Activated T-cell treated with anti-CD3 and anti-CD28 coated beads for 24 hours (primary cell): ENCODE measurements at places on chromosomes 6 and 20.

DNA sequence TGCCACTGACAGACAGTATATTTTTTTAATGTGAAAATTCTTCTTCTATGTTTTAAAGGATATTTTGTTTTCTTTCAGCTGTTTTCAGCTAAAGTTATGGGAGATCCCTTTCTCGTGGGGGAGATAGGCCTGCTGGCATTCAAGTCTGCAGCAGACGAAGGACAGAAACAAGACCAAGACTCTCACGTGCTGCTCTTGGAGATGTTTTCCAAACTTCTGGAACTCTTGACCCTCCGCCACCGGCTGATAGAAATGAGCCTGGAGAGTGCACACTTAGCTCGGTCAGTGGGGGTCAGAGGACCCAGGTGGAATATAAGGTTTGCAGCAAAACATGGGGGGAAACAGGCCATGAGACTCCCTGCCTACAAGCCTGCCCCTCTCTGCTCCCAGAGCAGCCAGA is 120.5 kb downstream of the CD164 start:
- no peak for DNase-seq

- no peak for DNase-seq
These were observed 152.3 kb upstream of the THEMIS start for GRCh38 chr6:128053109-128053508.

DNA sequence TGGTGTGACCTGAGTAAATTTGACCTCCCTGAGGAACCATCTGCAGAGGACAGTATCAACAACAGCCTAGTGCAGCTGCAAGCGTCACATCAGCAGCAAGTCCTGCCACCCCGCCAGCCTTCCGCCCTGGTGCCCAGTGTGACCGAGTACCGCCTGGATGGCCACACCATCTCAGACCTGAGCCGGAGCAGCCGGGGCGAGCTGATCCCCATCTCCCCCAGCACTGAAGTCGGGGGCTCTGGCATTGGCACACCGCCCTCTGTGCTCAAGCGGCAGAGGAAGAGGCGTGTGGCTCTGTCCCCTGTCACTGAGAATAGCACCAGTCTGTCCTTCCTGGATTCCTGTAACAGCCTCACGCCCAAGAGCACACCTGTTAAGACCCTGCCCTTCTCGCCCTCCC is 24.3 kb downstream of the GTSF1L start:
- DNase-seq = no peak

- DNase-seq = no peak
These were observed 40.5 kb upstream of the ZBTB24 start for GRCh38 chr6:109523478-109523877.

DNA sequence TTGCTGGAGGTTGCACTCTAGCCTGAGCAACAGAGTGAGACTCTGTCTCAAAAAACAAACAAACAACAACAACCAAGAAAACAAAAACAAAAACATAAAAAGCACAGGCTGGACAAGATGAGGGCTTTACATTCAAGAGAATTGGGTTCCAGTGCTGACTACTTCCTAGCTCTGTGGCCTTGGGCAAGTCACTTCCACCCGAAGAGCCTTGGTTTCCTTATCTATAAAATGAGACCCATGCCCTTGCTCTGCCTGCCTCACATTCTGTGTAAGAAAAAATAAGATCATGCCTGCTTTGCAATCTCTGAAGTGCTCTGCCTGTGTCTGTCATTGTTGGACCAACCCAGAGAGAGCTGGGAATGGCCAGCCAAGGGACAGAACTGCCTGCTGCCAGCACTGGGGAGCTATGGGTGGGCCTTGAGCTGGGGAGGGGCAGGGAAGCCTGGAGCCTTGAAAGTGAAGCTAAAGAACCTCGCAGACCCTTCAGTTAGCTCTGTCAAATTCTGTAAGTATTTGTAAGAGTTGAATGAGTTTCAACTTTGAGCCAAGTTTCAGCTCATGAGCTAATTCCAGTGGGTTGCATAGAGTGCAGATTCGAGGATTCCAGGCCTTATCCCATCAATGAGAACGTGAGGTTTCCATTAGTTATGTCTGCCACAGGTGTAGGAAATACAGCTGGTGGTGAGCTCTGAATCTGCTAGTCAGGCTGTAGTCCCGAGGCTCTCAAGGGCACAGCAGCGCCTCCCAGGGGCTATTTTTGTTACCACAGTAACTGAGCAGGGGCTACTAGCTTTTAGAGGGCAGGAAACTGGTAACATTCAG is 93.2 kb downstream of the DLGAP4 start:
- DNase-seq = peak; percentile 7

GRCh38 chr6:165082636-165083035 is 226.8 kb downstream of the C6orf118 start:
- DNase-seq = no peak

DNA sequence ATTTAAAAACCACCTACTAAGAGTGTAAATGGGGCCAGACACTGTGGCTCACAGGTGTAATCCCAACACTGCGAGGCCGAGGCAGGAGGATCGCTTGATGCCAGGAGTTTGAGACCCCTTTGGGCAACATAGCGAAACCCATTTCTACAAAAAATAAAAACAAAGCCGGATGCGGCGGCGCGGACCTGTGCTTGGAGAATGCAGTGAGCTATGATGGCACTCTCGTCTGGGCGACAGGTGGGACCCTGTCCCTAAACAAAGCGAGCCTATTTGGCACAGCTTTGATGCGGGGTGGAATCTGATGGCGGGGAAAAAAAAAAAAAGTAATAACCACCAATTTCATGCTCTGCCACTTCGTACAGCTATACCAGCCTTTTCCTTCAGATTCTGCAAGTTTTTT is 1.1 kb downstream of the TCP1 start:
- no peak for DNase-seq

DNA sequence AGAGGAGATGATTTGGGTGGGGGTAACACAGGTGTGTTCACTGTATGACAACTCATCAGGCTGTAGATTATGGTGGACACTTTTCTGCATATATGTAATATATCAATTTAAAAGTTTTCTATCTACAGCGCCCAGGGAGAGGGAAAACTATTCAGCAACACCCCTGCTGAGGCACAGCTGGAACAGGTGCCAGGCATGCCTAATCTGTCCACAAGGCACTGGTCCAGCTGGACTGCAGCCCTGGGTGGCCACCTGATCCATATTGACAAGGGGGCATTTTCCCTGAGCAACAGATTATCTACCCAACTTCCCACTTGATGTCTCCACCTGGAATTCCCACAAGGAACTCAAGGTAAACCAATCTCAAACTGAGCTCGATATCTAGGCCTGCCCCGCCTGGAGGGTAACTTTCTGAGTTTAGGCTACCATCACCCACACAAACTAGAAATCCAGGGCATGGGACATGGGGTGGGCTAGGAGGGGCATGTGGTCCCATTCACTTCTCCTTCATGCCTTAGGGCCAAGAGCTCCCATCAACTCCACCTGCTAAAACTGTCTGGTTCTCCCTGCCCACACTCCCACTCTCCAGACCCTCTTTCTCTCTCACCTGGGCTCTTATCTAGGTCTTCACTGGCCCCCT is 4.6 kb downstream of the SLC22A16 start:
- DNase-seq = no peak

DNA sequence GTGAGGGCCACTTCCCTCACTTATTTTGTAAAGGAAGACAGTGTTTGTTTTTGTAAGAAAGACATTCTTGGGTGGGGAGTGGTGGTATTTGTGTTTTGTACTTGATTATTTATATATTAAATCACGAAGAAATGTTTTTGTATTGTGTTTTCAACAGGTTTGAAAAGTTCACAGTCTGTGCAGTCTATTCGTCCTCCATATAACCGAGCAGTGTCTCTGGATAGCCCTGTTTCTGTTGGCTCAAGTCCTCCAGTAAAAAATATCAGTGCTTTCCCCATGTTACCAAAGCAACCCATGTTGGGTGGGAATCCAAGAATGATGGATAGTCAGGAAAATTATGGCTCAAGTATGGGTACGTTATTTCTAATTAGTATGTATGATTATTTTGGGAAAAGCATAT is 137.2 kb downstream of the NCOA3 start:
- DNase-seq = no peak

GRCh38 chr6:74925683-74926082 is 280.2 kb downstream of the COL12A1 start:
- DNase-seq = no peak

GRCh38 chr6:163457637-163458561 is 43.4 kb downstream of the QKI start:
- DNase-seq = no peak

GRCh38 chr6:42958125-42958524 is 2.4 kb upstream of the GNMT start:
- DNase-seq = no peak

DNA sequence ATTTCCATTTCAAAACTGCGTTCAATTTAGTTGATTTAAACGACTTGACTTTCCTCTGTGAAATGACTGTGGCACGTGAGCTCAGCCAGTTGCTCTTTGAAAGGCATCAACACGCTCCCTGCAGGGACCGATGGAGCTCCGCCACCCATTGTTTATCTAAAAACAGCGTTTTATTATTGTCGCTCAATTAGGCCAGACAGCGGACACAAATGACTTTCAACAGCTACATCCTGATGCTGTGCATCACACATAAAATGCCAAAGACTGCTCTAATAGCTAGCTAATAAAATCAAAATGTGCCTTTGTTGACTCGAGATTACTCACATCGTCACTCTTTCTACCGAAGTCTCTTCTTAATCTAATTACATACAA is 332.5 kb downstream of the CD83 start:
- no peak for DNase-seq
